Right hindlimb (tissue), 1 donor: ENCODE measurements at places on chromosomes 1 and 21.
A peak's percentile ranks its signal among the peaks of the same experiment; 100 is the strongest.

DNA sequence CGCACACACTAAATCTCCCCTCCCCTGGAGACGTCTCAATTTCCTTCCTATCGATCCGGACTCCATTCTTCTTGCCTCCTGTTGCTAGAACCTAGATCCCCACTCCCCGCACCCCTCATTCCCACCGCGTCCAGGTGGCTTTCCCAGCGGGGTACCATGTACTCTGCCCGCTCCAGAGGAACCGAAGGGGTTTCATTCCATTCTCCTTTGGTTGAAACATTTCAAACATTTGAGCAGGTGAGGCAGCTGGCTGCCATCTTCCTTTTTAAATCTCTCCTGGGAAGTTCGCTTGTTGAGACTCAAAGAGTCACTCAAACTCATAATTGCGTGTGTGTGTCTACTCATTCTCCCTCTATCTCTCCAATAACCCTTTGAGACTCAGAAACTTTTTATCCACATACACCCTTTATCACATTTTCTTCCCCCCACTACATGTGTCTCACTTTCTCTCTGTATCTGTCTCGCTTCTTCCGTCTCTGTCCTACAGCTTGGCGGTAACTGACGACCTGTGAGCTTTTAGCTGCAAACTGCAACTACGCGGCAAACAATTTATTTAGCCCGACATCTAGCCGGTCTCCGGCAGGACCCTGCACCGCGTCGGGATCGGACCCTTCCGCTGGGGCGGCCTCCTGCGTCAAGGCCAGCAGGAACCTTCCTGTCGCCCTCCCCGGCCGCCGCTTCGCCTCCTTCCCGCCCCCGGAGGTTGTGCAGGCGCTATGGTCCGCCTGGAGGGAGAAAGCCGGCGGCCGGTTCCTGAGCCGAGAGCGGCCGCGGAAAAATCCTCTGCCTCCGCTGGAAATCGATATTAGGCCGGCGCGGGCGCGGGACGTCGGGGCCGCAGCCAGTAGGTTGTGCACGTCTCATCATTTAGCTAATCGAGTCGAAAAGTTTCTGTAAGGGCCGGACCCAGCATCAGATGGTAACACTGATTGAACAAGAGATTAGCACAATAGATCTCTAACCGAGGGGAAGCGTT is 3.0 kb upstream of the FOXD3 start:
- DNase-seq, result peak; percentile 37

DNA sequence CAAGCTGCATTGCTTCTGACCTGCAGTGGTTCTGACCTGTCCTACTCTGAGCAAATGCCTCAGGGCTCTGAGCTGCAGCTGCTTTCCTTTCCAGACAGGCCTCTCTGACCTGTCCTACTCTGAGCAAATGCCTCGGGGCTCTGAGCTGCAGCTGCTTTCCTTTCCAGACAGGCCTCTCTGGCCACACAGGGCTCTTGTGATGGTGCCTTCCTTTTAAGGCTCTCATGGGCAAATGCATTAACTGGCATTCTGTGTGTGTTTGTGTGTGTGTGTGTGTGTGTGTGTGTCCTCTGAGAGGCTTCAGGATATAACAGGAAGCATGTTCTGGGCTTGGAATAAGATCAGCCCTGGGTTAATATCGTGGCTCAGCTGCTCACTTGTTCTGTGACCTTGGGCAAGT is 131.3 kb downstream of the NTPCR start:
- DNase-seq, result peak; percentile 49

DNA sequence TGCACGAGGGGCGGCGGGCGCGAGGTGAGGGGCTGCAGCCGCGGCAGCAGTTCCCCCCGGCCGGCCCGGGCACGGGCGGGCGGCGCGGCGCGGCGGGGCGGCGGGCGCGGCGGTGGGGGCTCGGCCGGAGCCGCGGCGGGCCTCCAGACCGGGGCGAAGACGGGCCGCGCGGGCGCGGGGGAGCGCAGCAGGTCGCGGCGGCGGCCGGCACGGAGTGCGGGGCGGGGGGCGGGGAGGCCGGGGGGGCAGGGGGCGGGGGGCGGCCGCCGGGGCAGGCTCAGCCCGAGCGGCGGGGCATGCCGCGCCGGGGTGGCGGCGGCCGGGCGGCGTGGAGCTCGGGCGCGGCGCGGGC is 311 bp downstream of the IRF2BP2 start:
- no peak for DNase-seq

GRCh38 chr1:85427331-85427730 is 37.6 kb downstream of the DDAH1 start:
- no peak for DNase-seq

DNA sequence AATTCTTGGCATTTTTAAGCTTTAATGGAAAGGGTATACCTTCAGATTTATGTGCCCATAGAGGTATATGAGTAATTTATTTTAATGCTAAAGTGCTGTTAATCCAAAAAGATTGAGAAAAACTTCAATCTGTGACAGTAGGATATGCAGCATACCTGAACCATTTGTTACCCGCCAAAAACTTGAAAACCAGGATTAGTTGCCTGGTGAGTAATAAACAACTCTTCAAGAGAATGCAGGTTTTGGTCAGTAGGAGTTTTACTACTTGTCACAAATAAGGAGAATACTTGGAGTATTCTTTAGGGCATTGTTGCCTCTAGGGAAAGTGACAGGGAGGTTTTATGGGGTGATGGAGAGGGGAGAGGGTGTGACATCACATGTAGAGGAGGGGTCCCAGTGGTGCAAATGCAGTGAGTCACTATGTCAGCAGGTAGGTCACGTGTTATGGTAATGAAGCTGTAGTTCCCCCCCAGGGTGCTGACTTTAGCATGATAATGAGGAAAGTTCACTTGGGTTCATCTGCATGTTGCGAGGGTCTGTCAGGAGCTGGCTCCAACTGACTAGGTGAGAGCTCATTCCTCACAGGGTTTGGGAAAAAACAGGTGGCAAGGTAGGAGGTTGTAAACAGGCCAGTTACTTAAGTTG is 23.1 kb downstream of the USP25 start:
- no peak for DNase-seq

GRCh38 chr1:63987014-63987627 is 213.3 kb downstream of the ROR1 start:
- DNase-seq, result no peak

DNA sequence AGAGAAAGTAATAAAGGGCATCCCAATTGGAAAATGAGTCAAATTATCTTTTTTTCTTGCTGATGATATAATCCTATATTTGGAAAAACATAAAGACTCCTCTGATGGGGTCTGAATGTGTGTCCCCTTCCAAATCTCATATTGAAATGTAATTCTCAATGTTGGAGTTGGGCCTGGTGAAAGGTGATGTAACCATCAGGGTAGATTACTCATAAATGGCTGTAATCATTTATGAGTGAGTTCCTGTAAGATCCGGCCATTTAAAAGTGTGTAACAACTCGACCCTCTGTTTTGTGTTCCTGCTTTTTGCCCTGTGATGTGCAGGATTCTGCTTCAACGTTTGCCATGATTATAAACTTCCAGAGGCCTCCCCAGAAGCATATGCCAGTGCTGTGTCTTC is 44.3 kb upstream of the MAP1LC3C start:
- no peak for DNase-seq

- DNase-seq, result no peak
Observed at GRCh38 chr1:80731241-80731894, 1069.4 kb upstream of the ADGRL2 start.

DNA sequence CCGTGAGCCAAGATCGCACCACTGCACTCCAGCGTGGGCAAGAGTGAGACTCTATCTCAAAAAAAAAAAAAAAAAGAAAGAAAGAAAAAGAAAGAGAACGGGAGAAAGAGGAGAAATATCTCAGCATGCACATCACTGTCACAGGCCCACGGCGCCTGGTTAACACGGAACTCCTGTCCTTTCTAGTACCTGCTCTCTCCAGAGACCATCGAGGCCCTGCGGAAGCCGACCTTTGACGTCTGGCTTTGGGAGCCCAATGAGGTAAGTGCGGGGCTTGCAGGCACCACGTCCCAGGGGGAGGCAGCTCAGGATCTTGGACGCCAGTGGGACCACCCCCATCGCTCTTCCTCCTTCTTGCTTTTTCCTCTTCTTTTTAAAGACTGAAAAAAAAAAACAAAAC is 100.4 kb downstream of the PDE9A start:
- DNase-seq, result no peak

- no peak for DNase-seq
Observed at GRCh38 chr1:198628067-198628455, 10.8 kb upstream of the PTPRC start.

- peak; percentile 62 for DNase-seq
Observed at GRCh38 chr1:8463144-8463927, 145.4 kb downstream of the SLC45A1 start.

GRCh38 chr1:224435999-224436398 is 1.4 kb upstream of the WDR26 start:
- DNase-seq, result no peak

GRCh38 chr1:143698016-143698415 is 273.8 kb downstream of the FAM72C start:
- DNase-seq, result no peak

DNA sequence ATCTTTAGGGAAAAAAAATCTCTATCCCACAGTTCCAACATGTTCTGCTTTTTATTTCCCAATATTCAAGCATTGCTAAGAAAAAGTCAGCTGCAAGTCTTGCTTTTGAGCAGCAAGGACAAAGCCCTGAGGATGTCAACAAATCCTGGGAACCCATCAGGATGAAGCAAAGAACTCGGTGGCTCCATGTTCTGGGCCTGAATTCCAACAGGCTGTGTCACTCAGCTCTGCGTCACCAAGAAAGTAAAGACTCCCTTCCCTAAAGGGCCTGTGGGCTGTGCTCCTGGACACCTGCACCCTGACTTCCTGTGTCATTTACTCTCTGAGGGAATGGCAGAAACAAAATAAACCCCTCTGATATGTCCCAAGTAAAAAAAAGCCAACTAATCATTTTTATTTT is 95.5 kb downstream of the TIAM1 start:
- no peak for DNase-seq

DNA sequence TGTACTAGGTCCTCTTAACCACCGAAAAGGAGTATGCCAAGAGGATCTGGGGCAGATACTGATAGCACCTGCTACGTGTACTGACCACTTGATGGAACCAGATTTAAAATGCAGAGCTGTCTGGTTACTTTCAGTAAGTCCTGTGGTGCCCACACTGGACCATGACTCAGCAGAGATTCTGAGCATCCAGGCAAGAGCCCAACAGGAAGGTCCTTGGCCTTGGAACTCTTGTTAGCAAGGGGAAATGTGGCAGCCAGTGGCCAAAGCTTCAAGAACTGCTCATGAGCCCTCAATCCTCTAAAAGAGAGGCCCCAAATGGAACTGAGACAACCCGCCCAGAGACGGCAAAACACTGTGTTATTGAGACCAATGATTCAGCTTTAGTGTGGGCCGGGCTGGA is 4.2 kb upstream of the GJB5 start:
- no peak for DNase-seq

- no peak for DNase-seq
Observed at GRCh38 chr1:227305894-227306626, 12.2 kb downstream of the CDC42BPA start.

DNA sequence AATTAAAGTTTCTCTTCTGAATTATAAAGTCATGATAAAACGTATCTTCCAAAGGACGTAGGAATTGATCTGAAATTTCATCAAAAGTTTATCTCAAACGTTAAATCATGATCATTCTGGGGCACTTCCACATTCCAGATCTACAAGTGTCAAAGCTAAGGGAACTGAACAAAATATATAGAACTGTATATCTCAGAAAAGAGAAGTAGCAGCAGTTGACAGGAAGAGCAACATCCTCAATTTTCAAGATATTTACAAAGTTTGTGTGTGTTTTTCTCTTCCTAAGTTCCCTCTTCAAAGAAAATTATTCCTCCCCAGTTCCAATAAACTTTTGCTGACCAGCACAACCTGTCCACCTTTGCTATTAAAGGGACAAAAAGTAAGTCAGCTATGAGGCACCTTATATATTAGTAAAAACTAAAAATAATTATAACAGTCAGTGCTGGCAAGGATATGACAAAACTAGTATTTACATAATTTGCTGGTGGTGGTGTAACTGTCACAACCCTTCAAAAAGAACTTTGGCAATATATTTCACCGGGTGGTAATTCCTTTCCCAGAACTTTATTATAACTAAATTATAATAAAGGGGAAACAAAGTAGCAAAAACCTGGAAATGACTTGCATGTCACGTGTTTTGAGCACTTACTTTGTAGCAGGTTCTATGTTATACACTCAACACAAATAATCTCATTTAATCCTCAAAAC is 38.5 kb upstream of the EYA3 start:
- DNase-seq, result no peak

- no peak for DNase-seq
Observed at GRCh38 chr1:160882582-160882981, 2.4 kb downstream of the ITLN1 start.

DNA sequence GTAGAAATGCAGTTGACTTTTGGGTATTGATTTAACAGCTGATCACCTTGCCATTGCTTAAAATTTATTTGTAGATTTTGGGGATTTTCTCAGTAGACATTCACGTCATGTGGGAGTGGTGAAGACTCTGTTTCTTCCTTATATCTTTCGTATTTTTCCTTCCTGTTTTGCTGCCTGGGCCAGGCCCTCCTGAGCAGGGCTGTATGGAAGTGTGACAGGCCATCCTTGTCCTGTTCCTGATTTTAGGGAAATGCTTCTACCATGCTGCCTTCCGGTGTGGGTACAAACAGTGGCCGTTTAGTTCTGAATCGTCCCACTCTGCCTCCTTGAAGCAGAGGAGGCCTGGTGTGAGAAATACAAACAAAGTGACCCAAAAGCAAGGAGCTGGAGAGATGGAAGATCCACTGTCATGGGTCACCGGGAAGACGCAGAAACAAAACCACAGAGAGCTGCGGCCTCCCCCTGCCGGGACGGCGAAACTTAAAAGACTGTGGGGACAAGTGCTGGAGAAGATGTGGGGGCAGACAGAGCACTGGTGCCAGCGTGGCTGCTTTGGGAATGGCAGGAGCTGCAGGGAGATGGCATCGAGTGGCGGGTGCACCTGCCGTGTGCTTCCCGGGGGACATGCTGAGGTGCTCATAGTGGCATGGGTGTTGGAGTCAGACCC is 7.6 kb downstream of the AGPAT3 start:
- no peak for DNase-seq
